CD4-positive, alpha-beta memory T cell (primary cell): ENCODE measurements at places on chromosomes 3 and 15. TPM values are rescaled to one million over a fixed set of nuclear protein-coding genes. Genes with fewer than 3 reads are reported as not detected.

The KLHL40 gene
- polyA plus RNA-seq, result not detected

The CSPG4 gene
- not detected for polyA plus RNA-seq

The RSRC1 gene
- 23.4 TPM for polyA plus RNA-seq

The GP5 gene
- 1.9 TPM for polyA plus RNA-seq

The SUSD5 gene
- 0.21 TPM for polyA plus RNA-seq

The HRH1 gene
- not detected for polyA plus RNA-seq

The FBLN2 gene
- not detected for polyA plus RNA-seq

The APEH gene
- 140 TPM for polyA plus RNA-seq

The CCR2 gene
- polyA plus RNA-seq, result 64.7 TPM

DNA sequence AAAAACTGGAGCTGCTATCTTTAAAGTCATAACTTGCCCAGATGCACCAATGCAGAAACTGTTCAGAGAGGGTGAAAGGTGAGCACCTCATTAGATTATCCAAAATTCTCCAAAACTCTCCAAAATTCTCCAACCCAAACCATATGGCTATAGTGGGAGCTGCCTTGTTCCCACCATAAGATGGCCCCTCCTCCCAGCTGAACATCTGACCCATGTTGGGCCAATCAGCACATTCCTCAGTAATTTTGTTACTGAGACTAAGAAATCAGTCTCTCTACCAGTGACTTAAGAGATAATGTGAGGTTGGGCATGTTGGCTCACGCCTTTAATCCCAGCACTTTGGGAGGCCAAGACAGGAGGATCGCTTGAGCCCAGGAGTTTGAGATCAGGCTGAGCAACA, 32.8 kb downstream of the DPH3 start:
- no peak for DNase-seq

DNA sequence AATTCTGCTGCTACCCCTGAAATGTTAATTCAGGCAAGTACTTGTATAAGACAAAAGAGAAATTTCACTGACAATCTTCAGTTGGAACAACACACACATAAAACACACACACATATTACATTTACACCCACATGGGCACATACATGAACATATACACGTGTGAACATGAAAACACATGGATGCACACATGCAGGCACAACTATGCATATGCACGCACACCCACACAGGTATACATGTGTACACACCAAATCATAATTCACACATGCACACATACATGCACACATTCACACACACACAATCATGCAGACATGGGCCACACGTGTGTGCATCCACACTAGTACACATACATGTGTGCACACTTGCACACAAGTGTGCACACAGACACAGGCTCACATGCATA, 277.8 kb downstream of the OCA2 start:
- DNase-seq, result no peak

GRCh38 chr15:79520654-79521053, 88.5 kb downstream of the MINAR1 start:
- DNase-seq, result no peak

DNA sequence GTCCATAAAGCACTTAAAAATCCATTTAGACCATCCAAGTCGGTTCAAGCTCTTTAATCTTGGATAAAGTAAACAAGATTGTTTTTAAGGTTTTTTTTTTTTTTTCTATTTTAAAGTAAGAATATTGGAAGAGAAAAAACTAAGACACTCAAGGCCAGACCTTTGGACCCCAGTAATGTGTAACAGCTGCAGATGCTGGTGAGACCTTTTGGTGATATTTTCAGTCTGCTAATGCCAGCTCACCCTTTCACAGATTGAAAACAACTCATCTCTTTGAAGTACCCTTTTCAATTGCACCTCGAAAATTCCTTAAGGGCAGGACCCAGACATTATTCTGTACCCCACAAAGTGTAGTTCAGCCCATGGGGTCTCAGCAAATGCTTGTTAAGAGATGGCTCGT, 260.7 kb upstream of the CTNNB1 start:
- DNase-seq, result no peak

GRCh38 chr3:123336441-123336851, 112.4 kb downstream of the ADCY5 start:
- DNase-seq, result no peak

DNA sequence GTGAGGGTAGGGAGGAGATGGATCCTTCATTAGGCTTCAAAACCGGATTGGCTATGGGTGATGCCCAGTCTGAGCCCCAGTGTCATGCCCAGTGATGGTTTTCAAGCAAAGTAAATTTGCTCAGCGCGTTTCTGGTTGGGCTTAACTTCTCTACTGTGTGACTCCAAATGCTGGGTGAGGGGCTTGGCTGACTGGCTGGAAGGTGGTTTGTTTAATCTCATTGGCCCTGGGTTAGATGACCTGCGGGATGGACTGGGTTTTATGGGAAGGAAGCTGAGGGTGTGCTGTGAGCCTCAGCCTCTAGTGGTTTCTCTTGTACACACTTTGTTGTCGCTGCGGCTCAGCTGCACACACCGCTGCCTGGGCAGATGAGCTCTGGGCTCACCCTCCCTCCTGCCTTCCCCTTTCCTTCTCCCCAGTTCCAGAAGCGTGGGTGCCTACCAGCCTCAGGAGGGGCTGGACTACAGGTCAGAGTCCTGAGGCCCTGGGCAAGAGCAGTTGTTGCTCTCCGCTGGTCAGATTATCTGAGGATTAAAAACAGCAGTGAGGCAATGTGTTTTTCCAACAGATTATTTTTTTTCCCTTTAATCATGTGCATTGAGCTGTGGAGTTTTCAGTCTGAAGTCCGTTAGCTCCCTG, 18.6 kb downstream of the PDIA5 start:
- DNase-seq, result no peak

GRCh38 chr15:76149291-76149915, 89.6 kb downstream of the TMEM266 start:
- DNase-seq, result no peak

DNA sequence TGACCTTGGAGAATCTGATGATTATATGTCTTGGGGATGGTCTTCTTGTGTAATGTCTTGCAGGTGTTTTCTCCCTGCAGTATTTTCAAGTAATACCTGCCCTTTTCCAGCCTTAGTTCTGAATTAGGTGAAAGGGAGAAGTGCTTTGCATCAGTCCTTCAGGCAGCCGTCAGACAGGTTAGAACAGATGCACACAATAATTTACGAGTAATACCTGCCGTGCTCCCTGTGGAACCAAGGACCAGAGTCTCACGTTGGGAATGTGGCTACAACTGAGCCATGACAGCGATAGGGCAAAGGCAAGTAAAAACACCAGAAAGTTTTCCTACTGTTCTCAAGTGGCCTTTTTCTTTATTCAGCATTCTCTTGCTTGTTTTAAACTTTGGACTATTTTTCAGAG, 69.1 kb downstream of the CHCHD6 start:
- DNase-seq, result no peak

- no peak for DNase-seq
Measured at GRCh38 chr3:43285644-43286043, 696 bp upstream of the SNRK start.

- no peak for DNase-seq
Measured at GRCh38 chr15:88803241-88803919, at the start of gene ACAN. TSS of gene ACAN (plus strand) at chr15:88803436. CDS start at chr15:88836207, 32,771 bp downstream.

DNA sequence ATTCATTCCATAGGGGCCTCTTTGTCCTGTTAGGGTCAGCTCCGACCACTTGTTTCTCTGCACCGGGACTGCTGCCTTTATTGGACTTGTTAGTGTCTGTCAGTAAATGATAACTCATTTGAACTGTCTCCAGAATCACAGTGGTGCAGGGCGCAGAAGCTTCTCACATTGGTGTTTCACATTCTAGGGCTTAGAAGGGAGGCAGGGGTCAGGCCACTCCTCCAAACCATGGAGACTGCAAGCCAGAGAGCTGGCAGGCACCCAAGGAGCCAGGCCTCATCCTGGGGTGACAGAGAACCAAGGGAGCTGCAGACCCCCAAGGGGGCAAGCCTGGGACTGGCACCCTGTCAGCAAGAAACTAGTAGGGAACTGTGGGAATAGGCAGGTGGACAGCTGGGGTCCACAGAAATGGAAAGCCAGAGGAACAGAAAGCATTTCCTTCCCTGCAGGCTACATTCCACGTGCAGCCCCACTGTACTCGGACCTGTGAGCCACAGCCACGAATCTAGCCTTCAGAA, 49.1 kb downstream of the CCNL1 start:
- no peak for DNase-seq

DNA sequence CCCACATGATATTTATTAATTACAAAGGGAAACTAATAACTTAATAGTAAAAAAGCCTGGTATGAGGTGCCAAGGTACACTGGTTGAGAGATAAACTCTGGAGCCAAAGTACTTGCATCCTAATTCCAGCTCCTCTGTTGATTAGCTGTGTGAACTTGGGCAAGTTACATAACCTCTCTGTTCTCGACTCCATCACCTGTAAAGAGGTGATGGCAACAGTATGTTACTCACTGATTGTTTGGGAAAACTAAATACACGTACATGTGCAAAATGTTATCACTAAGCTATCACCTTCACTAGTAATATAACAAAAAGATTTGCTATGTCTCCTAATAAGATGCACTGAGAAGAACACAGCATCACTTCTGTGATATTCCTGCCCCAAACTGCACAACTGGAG, 206.4 kb downstream of the MEX3B start:
- no peak for DNase-seq

GRCh38 chr15:77013776-77014131, 18.8 kb downstream of the PSTPIP1 start:
- peak; percentile 80 for DNase-seq

GRCh38 chr3:157148196-157148889, 11.6 kb downstream of the CCNL1 start:
- no peak for DNase-seq

DNA sequence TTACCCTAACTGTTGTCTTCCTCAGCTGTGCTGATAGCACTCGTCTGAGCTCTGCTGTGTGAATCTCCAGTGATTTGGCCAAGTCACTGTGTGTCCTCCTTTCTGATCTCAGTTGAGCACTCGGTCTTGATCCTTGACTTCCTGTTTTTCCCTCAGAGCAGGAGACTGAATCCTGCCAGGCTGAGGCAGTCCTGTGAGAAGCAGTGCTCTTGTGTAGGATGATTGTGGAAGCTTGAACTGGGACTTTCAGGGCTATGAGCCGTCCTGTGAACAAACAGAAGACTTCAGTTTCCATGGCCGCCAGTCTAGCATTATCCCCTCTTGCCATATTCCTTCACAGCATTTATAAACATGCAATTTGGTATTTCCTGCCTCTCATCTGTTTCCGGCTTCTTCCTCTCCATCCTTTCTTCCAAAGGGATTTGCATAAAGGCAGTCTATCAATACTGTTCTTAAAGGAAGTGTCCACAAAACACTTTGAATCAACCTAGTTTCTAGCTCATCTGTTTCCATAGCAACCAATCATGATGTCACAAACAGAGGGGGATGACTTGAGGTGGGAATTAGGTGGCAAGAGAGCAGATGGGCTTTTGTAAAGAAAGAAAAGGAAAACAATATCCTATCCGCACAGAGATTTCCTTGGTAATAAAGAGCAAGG, 237.2 kb downstream of the AGBL1 start:
- DNase-seq, result no peak

DNA sequence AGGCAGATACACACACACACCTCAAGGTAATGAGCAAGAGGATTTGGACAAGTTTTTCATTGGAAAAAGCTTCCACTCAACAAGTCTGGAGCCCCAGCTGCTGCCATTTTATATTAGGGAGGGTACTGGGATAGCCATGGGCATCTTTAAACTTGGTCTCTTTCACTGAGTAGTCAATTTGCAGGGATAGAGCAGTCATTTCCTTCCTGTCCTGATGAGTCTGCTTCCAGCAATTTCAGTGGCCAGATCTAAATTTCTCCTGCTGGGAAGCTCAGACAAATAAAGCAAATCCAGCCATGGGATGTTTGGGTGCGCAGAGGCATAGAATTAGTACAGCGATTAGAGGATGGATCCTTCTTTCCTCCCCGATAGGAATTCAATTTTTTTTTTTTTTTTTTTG, 874 bp upstream of the ERC2 start:
- no peak for DNase-seq

DNA sequence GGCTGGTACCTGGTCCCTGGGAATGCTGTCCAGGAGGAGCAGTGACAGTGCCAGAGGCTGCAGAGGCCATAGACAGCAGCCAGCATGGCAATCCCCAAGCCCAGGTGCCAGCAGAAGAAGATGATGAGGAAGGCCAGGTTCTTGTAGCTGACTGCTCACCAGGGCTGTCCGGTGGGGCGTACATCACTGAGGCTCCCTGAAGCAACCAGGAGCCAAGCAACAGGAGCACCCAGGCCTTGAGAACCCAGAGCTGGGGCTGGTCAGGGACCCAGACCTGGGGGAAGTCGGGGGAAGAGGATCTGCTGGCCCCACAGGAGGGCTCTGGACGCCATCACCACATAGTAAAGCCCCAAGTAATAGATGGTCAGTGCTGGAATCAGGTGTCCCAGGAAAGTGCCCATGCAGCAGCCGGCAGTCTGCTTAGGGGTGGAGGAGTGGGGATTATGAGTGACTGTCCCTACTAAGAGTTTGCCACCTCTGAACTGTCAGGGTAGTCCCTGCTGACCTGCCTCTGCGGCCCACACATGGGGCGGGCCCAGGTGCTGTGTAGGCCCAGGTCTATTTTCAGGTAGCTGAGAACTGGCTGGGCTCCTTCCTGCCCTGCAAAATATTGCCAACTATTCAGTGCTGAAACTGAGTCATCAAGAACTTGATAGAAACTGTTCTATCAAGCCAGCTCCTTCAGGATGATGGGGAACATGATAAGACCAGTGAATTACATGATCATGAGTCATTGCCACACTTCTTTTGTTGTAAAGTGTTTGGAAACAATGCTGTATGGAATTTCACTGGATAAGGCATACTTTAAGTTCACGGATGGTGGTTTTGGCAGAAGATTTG, 68.7 kb downstream of the CHRD start:
- no peak for DNase-seq

DNA sequence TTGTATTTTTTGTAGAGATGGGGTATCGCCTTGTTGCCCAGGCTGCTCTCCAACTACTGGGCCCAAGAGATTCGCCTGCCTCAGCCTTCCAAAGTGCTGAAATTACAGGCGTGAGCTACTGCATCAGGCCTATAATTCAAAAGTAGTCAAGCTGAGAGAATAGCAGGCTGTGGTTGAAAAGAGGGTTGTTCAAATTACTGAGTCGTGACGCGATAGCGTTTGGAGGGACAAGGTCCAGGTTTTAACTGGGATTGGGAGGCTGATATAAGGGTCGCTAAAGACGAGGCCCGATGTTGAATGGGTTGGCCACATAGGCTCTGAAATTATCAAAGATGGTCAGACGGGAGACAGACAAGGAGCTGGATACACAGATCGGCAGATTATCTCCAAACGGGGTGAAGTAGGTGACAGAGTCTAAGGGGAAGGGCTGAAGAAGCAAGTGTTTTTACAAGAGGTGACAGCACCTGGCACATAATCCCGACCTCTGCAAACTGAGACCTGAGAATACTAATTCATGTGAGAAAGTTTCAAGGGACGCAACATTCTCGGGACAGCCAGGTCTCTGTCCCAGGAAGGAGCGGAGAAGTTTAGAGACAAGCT, 759 bp upstream of the ARID3B start:
- DNase-seq, result peak; percentile 3

DNA sequence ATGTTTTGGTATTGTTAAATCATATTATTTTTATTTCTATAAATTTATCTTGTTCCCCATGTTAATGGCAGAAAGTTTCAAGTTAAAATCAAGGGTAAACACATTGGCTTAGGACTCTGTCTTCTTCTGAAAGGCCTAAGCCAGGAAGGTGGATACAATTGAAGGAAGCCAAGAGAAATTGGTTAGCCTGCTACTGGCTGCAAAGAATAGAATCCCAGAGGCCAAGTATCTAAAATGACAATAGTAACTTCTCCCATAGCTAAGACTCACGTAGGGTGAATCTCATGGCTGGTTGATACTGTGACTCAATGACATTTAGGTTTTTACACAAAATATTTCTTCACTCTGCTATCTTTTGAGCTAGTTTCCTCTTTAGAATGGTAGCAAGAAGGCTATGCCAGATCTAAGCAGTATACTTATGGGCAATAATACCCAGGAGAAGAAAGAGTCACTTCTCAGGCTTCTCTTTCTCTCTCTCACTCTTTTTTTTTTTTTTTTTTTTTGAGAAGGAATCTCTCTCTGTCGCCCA, 621.5 kb upstream of the TBL1XR1 start:
- no peak for DNase-seq
